ENCODE measurements at places on chromosomes 7 and 10.

DNA sequence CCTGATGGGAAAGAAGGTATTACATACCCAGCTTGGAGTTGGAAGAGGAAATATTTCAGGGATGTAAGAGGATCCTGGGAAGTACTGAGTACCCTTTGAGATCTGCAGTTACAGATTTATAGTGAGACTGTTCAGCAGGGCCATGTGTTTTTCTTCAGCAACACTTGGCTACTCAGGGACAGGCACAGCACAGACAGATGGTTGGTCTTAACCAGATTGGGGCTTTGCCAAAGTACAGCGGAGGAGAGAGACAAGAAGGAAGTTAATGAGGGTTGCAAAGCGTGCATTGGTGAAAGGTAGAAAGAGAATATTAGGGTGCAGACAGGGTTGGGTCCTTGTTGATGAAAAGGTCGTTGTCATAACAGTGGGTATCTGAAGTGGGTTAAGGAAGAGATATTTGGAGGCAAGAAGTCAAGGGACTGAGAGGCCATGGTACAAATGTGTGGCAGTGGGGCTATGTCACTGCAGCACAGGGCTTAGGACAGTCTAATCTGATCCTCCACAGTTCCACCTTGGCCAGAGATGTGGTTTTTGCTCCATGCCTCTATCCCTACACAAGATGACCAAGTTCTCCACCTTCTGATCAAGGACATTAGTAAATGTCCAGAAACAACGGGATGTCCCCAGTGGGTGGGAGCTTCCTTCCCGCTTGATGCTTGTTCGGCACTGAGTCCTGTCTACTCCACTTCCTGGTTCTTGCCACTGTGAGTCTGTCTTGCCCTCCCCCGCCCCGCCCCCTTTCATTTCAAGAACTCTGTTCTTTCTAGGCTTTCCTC lies 18.9 kb upstream of the DNAJC1 start:
- DNase-seq: peak; percentile 89

DNA sequence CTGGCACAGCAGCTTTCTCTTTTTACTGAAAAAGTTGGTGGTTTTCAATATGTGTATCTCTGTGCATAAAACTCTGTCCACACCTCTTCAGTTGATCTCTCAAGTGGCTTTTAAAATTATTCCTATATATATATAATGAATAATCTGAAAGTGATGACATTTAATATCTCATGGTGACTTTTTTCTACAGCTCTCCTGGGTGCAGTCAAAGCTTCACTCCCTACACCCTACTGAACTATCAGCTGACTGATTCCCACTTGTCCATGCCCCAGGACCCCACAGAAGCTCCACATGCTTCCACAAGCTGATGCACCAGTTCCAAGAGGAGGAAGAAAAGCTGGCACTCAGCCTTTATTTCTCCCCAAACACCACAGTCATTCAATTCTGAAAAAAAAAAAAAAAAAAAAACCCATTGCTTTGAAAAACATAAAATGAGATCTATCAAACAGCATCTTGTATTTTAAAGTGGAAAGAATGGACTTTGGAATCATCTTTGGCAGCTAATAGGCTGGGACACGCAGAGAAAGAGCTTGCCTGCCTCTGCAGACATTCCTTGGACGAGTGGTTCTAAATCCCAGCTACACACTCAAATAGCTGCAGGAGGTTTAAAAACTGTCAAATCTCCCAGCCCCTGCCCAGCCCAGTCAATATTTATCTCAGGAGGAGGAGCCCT lies 75.3 kb upstream of the GDF10 start:
- DNase-seq: no peak

DNA sequence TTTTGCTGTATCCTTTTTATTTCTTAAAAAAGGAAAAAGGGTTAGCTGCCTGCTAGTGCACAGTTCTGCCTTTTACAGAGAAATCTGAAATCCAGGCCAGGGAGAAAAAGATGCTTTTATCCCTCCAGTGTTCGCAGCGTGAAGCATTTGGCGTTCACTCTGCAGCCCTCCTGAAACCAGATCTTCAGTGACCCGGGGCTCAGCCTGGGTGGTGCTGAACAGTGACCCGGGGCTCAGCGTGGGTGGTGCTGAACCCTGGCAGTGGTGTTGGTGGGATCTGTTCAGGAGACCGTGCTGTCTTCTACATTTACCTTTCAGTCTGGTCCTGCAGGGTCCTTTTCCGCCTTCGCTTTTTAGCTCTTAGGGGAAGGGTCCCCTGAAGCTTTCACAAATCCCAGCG lies 164.7 kb upstream of the KLF6 start:
- DNase-seq: no peak

DNA sequence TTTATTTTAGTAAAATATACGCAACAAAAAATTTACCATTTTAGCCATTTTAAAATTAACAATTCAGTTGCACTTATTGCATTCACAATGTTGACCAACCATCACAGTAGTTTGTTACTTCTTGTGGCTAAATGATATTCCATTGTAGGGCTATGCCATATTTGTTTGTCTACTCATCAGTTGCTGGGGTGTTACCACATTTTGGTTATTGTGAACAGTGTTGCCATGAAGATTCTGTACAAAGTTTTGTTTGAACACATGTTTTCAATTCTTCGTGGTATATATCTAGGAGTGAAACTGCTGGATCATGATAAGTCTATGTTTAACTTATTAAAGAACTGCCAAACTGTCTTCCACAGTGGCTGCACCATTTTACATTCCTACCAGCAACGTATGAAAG lies 46.3 kb upstream of the ZNF365 start:
- no peak for DNase-seq

GRCh38 chr7:38728145-38728544 lies 97.0 kb upstream of the AMPH start:
- DNase-seq: no peak

- no peak for DNase-seq
Observed at GRCh38 chr7:102454468-102454867, 10.2 kb downstream of the ALKBH4 start.

DNA sequence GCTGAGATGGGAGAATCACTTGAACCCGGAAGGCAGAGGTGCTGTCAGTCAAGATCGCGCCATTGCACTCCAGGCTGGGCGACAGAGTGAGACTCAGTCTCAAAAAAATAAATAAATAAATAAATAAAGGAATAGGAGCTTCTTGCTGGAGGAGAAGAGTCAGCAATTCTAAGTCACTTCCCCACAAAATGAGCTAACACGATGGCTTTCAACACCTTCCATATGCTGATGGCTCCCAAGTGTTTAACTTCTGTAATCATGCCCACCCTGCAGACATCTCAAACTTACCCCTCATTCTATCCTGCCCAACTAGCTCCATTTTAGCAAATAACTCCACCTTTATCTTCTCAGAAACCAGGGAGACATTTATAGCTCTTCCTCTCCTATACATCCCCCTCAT lies 21.2 kb downstream of the PSAP start:
- no peak for DNase-seq

Measured in SK-N-DZ (cell line).